Adipose tissue (tissue), 3 donors: ENCODE measurements at places on chromosomes 4 and X. TPM values are rescaled to one million over a fixed set of nuclear protein-coding genes. Genes with fewer than 3 reads are reported as not detected.

The MAGEB17 gene
- polyA plus RNA-seq, result 0.14 TPM

The SSX4 gene
- not detected for polyA plus RNA-seq

The AKAP14 gene
- not detected for polyA plus RNA-seq

The HHIP gene
- 3.8 TPM for polyA plus RNA-seq

The DCHS2 gene
- polyA plus RNA-seq, result 0.01 TPM
